ENCODE measurements at places on chromosomes 6 and 20.
A peak's percentile ranks its signal among the peaks of the same experiment; 100 is the strongest.

GRCh38 chr20:47241345-47241781 lies 115.1 kb downstream of the ZMYND8 start:
- peak; percentile 49 for DNase-seq

DNA sequence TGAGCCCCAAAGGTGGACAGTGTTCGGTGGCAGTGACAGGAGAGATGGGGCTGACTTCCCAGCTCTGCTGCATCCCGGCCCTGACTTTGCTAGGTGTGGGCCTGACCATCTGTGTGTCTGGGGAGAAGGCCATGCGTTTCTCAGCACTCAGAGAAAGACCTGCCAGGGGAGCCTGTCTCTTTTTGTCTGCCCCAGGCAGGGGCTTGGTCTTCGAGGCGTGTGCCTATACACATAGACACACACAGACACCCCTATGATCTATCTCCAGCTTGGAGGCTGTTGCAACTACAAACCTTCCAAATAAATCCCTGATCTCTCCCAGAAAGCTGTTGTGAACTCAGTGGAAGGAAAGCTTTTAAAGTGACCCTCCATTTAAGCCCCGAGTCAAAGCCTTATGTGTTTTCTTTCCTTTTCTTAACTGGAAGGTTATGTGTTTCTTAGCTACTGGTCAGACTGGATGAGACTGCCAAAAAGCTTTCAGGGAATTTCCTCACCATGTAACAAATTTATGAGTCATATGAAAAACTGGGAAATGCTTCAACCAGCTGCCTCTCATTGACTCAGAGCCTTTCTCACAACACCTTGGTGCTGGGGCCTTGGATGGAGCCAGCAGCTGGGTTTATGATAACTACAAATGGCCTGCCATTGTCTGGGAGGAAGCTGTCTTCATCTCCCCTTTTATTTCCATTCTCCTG lies 102.6 kb downstream of the CDC5L start:
- DNase-seq, result peak; percentile 91

DNA sequence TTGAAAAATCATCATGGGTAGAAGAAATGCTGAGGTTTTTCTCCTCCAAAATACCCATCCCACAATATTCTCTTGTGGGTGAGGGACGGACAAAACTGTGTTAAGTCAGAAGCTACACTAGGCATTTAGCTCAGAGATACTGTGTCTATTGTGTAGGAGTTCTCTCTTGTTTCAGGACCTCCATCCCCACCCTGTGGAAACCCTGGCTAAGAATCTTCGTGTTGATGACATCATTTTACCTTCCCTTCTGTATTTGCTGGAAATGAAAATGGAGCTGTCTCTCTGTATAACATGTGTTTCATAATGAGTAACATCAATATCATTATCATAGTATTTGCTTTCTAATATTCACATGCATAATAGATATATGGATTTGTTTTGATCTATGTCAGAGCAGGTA lies 1193.0 kb upstream of the CITED2 start:
- no peak for DNase-seq

GRCh38 chr6:85449388-85449817 lies 480 bp upstream of the NT5E start:
- peak; percentile 77 for DNase-seq

DNA sequence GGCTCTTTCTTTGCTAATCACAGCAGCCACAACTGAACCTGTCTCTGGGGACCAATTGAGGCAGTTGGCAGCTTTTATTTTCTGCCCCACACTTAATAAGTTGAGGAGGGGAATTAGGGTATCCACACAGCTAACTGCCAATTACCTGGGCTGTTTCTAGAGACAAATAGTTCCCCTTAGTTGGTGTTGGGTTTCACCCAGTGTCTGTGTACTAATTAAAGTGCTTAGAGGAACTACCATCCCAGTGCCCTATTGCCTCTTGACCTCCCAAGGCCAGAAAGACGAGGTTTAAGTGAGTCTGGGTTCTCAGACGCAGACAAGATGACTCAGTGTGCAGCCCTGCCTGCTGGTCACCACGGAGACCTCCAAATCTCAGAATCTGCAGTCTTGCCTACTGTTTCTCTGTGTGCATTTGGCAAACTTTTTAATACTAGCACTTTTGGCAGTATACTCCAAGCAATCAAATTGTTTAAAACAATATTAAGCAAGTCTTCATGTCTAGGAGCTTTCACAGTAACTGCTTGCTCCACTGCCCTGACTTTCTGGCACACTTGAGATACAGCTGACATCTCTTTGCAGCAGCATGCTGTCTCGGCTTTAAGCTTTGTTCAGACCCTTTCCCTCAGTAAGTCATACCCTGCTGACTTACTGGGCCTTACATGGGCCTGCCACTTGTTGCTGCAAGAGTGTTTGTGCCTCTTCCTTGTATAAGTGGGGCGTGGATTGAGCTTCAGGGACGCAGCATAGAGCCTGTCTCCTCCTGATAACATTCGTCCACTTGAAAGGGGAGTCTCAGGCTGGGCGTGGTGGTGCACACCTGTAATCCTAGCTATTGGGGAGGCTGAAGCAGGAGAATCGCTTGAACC lies 31.9 kb downstream of the STK35 start:
- DNase-seq, result peak; percentile 81

GRCh38 chr20:47118641-47119040 lies 224.0 kb downstream of the EYA2 start:
- DNase-seq, result no peak

DNA sequence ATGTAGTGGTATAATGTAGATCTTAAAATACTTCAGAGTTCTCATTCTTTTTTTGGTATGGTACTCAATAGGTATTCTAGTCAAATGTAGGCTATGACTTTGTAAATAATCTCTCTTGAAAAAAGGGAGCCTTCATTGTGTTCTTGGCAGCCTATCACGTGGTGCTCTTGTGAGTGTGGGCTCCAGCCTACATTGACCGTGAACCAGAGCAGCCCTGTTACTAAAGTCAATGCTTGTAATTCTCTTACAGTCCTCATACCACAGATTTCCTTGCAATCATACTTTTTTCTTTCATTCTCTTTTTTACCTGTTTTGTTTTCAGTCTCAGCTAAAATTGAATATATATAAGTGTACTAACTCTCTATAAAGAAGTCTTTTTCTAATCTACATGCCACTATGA lies 31.1 kb downstream of the ARID1B start:
- peak; percentile 38 for DNase-seq

DNA sequence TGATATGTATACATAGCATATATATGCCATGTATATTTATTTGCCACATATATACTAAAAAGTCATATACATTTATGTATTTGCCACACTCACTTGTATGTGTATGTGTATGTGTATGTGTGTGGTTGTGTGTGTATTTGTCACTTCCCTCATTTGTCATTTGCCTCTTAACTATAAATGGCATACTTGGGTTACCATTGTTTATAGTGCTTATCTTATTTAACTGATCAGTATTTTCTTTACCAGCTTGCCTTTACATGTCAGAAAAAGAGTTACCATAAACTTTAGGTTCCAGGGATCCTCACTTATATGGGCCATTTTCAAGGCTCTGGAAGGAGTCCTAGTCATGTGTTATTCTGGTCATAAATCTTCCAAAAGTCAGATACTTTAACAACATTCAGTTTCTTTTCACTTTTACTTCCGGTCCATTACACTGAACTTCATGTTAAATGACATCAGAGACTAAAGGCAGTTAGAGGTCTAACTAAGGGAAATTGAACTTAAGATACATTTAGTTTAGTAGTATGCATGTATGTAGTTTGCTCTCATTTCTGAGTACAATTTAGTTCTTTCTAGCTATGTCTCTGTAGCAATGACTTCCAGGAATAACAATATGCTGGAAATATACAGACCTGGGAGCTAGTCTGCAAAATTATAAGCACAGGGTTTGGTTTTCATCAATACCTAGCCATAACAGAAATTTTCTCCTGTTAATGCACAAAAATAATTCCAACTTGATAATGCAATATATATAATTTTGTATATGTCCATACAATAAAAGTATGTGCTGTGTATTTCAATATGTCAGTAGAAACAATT lies 33.7 kb upstream of the HIVEP1 start:
- no peak for DNase-seq

GRCh38 chr6:151018911-151019782 lies 153.6 kb downstream of the MTHFD1L start:
- no peak for DNase-seq

- DNase-seq, result no peak
Measured at GRCh38 chr6:90103056-90103800, 193.4 kb downstream of the BACH2 start.

GRCh38 chr6:156511051-156511450 lies 266.1 kb upstream of the ARID1B start:
- no peak for DNase-seq

- no peak for DNase-seq
Measured at GRCh38 chr20:48953653-48954052, 32.1 kb downstream of the ARFGEF2 start.

DNA sequence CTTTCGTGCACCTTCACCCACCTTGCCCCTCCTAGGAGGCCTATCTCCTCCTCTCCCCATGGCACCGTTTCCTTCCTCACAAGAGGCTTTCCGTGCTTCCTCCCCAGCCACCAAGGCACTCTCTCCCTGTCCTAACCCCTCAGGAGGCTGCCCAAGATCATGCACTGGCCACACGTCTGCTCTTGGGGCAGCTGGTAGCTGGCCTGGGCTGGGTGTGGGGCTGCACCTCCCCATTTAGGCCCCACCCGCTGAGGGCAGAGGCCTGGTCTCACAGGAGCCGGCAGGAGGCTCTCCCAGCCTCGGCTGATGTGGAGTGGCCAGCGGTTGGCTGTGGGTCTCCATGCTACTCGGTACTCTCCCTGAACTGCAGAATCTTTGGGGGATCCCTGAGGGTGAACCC lies 13.6 kb downstream of the NOL4L start:
- DNase-seq, result no peak

DNA sequence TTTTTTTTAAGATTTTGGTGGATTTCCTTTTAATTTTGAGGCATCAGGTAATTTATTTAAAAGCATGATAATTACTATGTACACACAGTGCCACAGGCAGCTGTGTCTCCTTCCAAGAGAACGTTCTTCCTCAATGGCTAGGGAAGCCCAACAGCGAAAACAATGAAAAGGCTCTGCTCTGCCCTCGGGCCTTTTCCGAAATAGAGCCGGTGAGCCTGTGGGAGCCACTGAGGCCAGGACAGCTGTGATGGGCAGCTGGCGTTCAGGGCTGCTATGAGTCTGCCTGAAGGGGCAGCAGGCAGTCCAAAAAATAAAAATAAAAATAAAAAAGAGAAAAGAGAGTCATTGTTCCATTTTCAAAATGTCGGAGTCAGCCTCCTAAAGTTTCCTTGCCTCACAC lies 443.8 kb downstream of the KIF16B start:
- no peak for DNase-seq

- no peak for DNase-seq
Measured at GRCh38 chr20:59291740-59292383, 8.5 kb upstream of the EDN3 start.

- DNase-seq, result no peak
Measured at GRCh38 chr20:11880680-11881079, 37.0 kb upstream of the BTBD3 start.

DNA sequence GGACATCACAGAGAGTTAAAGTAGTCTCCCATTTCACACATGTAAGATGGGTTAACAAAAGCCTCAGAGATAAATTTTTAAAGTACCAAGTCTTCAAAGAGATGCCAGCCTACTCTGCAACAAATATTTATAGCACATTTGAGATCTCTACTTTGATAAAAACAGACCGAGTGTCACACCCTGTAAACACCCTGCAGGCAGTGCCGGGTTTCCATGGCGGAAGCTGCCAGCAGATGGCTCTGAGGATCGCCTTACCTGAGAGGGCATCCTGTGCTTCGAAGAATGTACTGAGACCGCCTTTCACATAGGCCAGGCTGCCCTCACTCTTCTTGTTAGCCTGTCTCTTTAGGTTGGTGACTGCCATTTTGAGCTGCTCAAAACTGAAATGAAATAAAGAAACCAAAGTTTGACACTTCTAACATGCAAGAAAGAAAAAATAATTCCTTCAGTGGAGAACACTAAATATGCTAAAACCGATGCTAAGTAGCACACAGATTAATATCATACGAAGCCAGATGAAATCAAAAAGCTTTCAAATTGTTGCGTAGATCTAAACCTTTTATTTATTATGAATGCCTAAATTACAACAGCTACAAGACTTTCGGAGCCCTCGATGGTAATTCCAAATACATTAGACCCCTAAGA lies 39.3 kb downstream of the HUS1B start:
- DNase-seq, result no peak

DNA sequence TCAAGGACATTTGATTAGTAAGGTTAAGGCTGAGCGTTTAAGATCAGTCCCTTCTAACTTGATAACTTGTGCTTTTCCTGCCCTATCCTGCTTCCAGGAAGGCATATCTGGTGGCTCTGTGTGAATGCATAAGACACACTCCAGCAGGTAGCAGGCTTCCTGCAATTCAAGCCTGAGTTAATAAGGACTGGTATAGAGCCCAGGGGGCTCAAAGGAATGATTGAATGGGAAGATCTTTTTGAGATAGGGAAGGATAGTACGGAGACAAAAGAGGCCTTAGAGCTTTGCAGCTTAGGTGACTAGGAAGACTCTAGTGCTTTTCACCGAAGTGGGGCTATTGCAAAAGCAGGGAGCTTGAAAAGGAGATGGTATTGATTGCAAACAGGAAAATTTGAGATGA lies 307.1 kb downstream of the GRIK2 start:
- no peak for DNase-seq

DNA sequence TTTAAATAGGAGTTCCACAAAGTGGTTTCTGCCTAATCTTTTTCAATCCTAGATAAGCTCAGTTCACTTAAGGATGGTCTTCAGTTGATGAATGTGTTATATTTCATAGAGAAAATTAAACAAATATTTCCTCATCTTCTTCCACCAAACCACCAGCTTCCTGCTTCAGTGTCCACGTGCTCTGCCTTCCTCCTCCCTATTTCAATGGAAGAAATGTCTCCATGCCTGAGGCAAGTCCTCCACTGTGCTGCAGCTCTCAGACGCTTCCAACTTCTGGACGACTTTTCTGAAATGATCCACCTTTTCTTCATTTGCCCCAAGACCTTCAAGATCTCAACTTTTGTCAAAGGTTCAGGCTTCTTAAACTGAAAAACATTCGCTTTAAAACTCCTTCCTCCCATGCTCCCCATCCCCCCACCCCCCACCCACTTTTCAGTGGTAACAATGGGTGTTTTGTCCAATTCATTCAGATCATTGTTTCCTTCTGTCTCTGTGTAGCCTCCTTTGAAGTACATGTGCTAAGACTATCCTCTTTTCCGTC lies 25.3 kb upstream of the FABP7 start:
- DNase-seq, result no peak

All from GM03348 (cell line).